Forelimb muscle (tissue), 1 donor: ENCODE measurements at places on chromosomes 5 and 9. TPM values are rescaled to one million over a fixed set of nuclear protein-coding genes. Genes with fewer than 3 reads are reported as not detected.
A peak's percentile ranks its signal among the peaks of the same experiment; 100 is the strongest.

ERMP1 gene
- polyA plus RNA-seq = 7.1 TPM

GRCh38 chr9:35690614-35691333 lies 1.0 kb upstream of the TPM2 start:
- no peak for DNase-seq

GRCh38 chr5:153896117-153896516 lies 142.6 kb downstream of the FAM114A2 start:
- no peak for DNase-seq

DNA sequence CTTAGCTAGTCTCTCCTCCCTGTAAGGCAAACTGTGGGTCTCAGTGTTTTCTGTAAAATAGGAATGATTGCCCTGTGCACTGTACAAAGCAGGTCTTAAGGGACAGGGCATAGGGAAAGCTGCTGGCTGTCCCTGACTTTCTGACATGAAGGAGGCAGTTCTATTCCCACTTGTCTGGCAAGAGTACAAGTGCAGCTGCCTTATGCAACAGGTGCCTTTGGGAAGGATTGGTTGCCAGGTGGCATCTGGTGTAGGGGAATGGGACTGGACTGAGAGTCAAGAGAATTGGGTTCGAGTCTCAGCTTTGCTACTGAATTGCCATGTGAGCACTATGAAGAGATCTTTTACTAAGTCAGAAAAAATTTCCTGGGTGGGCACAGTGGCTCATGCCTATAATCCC lies 10.0 kb downstream of the BSPRY start:
- DNase-seq = no peak

GRCh38 chr5:167507463-167508233 lies 783.8 kb upstream of the WWC1 start:
- no peak for DNase-seq

TLX3 gene
- not detected for polyA plus RNA-seq

GRCh38 chr5:32387211-32387610 lies 57.3 kb downstream of the ZFR start:
- peak; percentile 24 for DNase-seq

GRCh38 chr9:6907772-6908381 lies 150.1 kb downstream of the KDM4C start:
- DNase-seq = no peak

DNA sequence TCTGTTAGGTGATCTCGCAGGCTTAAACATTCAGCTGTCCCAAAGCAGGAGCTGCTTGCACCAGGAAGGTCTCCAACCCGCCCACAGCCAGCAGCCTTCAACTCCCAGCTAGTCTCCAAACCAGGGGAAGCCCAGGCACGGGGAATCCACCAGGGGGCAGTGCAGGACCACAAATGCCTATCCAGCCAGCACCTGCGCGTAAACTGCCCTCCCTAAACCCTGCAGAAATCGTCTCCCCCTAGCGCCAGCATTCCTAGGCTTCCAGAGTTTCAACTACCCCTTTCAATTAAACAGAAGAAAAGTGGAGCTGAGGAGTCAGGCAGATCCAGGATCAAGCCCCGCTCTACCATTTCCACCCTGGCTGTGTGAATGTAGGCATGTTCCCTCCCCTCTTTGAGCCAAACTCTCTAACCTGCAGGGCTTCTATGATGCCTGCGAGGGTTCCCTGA lies 72.0 kb downstream of the HRH2 start:
- DNase-seq = peak; percentile 43

- no peak for DNase-seq
Observed at GRCh38 chr9:19020886-19021455, 12.0 kb downstream of the SAXO1 start.

- no peak for DNase-seq
Observed at GRCh38 chr5:74361406-74362358, 278.8 kb downstream of the ENC1 start.
